ENCODE measurements at places on chromosomes 11 and 22. TPM values are rescaled to one million over a fixed set of nuclear protein-coding genes. Genes with fewer than 3 reads are reported as not detected.

- H3K4me3 ChIP-seq: no peak overlapping the region
- no peaks in the 10 kb centered on the region for H3K36me3 ChIP-seq
- H3K27me3 ChIP-seq: no peaks in the 10 kb centered on the region
- H3K4me1 ChIP-seq: no peaks in the 10 kb centered on the region
- H3K27ac ChIP-seq: no peak overlapping the region
Measured at GRCh38 chr11:80746300-80746699, 1305.5 kb upstream of the TENM4 start.

GRCh38 chr11:7115780-7116179 lies 27.0 kb downstream of the RBMXL2 start:
- peaks cover 13% of the 10 kb centered on the region for H3K4me1 ChIP-seq
- no peak for DNase-seq
- H3K36me3 ChIP-seq: no peaks in the 10 kb centered on the region
- no peak overlapping the region for H3K27ac ChIP-seq
- H3K27me3 ChIP-seq: peaks cover 2% of the 10 kb centered on the region
- no peak overlapping the region for H3K4me3 ChIP-seq

DNA sequence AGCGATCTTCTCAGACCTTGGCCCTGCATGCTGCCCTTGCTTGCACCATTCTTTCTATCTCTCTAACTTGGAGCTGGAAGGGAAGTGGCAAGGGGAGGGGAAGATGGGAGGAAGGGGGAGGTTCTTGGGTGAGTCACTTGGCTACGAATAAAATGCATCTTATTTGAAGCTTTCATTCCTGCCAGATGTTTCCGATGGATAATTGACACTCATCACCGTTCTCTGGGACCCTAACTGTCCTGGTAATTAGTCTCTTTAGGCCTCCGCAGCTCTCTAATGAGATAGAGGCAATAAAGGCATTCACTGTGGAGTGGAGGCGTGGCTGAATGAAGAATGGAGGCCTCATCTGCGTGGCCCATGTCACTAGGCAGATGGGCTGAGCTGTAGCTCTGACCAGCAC lies 960.1 kb downstream of the NTM start:
- no peak overlapping the region for H3K27ac ChIP-seq
- H3K27me3 ChIP-seq: no peaks in the 10 kb centered on the region
- no peak overlapping the region for H3K4me3 ChIP-seq
- DNase-seq: no peak
- H3K36me3 ChIP-seq: peaks cover 10% of the 10 kb centered on the region
- H3K4me1 ChIP-seq: no peaks in the 10 kb centered on the region

DNA sequence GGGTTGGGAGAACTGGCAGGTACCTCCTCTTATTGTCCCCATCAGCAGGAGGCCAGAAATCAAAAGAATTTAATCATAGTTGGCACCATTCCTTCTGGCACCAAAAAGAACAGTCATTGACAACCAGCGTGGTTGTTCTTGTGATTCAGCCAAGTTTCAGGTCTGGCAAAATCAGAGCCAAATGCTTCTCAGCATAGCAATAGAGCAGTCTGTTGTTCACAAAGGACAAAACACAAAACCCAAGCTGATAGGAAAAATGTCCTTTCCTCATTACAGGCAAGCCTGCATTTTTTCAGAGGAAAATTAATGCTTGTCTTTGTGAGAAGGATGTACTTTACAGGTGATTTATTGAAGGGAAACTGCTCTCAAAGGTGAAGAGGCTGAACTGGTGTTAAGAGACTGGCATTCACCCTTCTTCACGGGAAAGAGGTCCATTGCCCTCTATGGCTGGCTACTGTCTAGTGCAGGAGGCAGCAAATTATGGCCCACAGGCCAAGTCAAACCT lies 241.8 kb upstream of the ARHGAP42 start:
- H3K27ac ChIP-seq: no peak overlapping the region
- no peak for DNase-seq
- no peaks in the 10 kb centered on the region for H3K27me3 ChIP-seq
- H3K4me1 ChIP-seq: no peaks in the 10 kb centered on the region
- no peak overlapping the region for H3K4me3 ChIP-seq

GRCh38 chr11:76918941-76919386 lies 58.2 kb downstream of the ACER3 start:
- peak overlapping the region; percentile 18 for H3K4me3 ChIP-seq
- H3K36me3 ChIP-seq: no peaks in the 10 kb centered on the region
- no peak overlapping the region for H3K27ac ChIP-seq
- no peak for DNase-seq
- H3K27me3 ChIP-seq: no peaks in the 10 kb centered on the region

DNA sequence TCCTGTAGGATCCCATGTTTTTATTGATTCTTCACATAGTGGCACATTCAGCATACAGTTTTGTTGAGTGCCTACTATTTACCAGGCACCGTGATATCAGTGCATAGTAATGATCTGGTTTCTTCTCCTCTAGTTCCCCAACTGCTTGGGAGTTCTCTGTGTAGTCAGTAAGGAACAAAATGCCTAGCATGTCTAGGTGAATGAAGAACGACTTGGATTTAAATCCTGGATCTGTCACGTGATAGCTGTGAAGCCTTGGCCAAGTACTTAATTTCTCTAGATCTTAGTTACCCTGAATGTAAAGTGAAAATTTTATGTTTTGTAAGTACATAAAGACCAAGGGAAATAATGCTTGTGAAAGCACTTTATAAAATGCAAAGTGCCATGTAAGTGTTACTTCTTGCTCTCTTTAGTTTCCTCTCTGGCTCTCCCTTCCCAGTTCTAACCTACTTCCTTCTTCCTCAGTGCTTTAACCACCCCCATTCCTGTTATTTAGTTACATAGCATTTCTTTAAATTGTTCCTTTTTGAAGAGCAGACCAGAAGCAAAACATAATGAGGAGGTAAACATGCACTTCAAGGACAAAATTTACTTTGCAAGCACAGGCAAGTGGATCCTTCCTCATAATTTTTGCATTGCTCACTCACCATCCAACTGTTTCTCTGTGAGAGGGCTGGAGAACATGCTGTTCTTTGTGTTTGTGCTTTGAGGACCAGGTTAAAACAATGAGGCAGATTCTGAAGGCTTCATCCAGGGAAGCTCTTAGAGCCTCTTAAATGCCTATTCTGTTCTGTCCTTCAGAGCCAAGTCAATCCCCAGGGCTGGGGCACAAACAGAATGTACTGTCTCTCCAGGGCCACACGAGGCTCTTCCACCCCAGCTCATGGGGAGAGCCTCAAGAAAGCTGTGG lies 353.9 kb upstream of the TENM4 start:
- H3K27me3 ChIP-seq: no peaks in the 10 kb centered on the region
- no peak overlapping the region for H3K27ac ChIP-seq
- no peaks in the 10 kb centered on the region for H3K4me1 ChIP-seq
- DNase-seq: no peak

- peaks cover 54% of the 10 kb centered on the region for H3K36me3 ChIP-seq
- H3K27me3 ChIP-seq: no peaks in the 10 kb centered on the region
- H3K4me3 ChIP-seq: no peak overlapping the region
- no peak overlapping the region for H3K27ac ChIP-seq
- no peak for DNase-seq
Measured at GRCh38 chr22:38741166-38741565, 14.6 kb downstream of the SUN2 start.

BIRC3 gene
- 1.0 TPM for total RNA-seq

TBC1D22A gene
- 29.1 TPM for total RNA-seq

DNA sequence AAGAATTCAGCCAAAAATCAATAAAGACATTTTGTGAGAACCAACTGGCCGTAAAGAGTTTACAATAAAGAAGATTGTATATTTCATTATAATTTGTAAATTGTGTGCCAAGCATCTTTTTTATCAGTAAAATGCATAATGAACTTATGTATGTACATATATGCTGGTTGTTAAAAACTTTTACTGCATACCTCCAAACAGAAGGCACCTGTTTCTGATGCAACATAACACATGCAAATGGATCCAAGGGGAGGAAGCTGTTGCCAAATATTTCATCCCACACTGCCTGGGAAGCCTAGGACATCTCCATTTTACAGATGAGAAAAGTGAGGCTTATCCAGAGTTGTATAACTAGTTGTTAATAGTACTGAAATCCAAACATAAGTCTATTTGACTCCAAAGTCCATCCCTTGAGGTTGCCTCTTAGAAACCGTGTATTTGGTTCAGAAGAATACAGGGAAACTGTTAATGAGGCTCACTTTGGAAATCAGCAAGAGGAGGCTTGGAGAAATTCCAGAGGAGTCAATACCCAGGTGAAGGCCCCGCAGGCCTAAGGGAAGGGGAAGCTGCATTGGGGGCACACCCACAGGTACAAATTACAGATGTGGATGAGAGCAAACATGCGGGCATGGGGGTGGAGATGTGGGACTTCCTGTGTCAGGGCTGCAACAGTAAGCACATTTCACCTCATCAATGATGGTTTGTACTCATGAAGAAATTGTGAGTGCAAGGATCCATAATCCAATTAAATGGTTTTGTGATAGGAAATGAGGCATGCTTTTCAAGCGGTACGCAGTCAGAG lies 51.1 kb downstream of the RCN1 start:
- H3K27ac ChIP-seq: no peak overlapping the region
- H3K4me3 ChIP-seq: no peak overlapping the region
- H3K27me3 ChIP-seq: peaks cover 3% of the 10 kb centered on the region
- H3K36me3 ChIP-seq: no peaks in the 10 kb centered on the region

DNA sequence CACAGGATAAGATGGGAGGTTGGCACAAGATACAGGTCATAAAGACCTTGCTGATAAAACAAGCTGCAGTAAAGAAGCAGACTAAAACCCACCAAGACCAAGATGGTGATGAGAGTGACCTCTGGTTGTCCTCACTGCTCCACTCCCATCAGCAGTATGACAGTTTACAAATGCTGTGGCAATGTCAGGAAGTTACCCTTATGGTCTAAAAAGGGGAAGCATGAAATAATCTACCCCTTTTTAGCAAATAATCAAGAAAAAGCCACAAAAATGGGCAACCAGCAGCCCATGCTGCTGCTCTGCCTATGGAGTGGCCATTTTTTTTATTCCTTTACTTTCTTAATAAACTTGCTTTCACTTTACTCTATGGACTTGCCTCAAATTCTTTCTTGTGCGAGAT lies 8.7 kb upstream of the PIWIL4 start:
- H3K27me3 ChIP-seq: no peaks in the 10 kb centered on the region
- H3K36me3 ChIP-seq: no peaks in the 10 kb centered on the region
- no peak overlapping the region for H3K4me3 ChIP-seq

DNA sequence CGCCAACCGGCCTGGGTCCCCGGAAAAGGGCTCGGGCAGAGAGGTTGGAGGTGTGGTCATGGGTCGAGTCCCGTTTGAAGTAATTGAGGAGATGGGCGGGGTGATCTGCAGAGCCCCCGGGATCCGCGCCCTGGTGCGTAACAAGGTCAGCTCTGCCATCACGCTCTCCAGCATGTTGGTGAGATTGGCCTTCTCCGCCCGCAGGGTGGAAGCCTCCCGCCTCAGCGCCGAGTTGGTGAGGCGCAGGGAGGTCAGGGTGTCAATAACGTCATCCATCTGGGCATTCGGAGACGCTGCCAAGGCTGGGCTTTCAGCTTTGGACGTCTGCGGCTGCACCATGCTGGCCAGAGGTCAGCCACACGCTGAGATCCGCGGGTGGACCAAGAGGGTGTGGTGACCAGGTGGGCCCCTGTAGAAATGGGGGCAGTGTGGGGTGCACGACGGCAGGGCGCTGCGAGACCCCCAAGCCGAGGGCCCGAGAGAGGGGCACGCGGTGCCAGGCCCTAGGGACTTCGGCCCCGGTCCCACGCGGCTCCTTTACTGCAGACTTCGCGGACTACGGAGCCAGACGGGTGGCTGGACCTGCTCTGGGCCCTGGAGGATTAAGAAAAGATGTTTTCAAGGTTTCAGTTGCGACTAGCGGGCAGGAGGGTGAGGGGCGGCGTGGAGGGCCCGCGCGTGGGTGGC lies 672 bp downstream of the RTL6 start:
- H3K4me1 ChIP-seq: peaks cover 24% of the 10 kb centered on the region
- H3K27me3 ChIP-seq: peaks cover 6% of the 10 kb centered on the region
- peak overlapping the region; percentile 78 for H3K4me3 ChIP-seq
- H3K27ac ChIP-seq: peak overlapping the region; percentile 82
- peaks cover 7% of the 10 kb centered on the region for H3K36me3 ChIP-seq

- H3K27me3 ChIP-seq: peaks cover 35% of the 10 kb centered on the region
- H3K27ac ChIP-seq: peak overlapping the region; percentile 98
- H3K36me3 ChIP-seq: peaks cover 7% of the 10 kb centered on the region
- peaks cover 20% of the 10 kb centered on the region for H3K4me1 ChIP-seq
- peak overlapping the region; percentile 100 for H3K4me3 ChIP-seq
- DNase-seq: no peak
Measured at GRCh38 chr11:113773092-113773415, 438 bp downstream of the ZW10 start.

SLC22A8 gene
- not detected for total RNA-seq

DNA sequence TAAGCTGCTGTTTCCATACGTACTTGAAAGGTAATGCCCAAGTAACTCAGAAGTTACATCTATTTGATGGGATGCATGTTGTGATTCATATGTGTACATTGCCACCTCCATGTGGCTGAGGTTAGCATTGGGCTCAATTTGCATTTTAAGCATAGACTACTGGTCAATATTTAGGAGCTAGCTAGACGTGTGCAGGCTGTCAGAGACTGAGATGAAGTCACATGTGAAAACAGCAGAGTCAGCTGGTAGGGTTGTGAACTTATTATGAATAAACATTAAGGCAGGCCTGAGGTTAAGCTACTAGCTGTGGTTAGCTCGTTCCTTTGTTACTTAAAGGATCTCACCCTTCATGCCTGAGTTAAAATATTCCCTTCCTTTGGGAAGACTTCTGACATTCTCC lies 114.5 kb upstream of the MTNR1B start:
- no peaks in the 10 kb centered on the region for H3K27me3 ChIP-seq
- no peak overlapping the region for H3K27ac ChIP-seq
- DNase-seq: no peak

SBF2 gene
- 80.0 TPM for total RNA-seq

B3GAT1 gene
- total RNA-seq: 2.4 TPM

BAIAP2L2 gene
- 0.48 TPM for total RNA-seq

GRCh38 chr22:32627091-32627490 lies 152.5 kb downstream of the FBXO7 start:
- no peak for DNase-seq
- peaks cover 3% of the 10 kb centered on the region for H3K27me3 ChIP-seq
- peaks cover 35% of the 10 kb centered on the region for H3K4me1 ChIP-seq
- H3K4me3 ChIP-seq: no peak overlapping the region

DNA sequence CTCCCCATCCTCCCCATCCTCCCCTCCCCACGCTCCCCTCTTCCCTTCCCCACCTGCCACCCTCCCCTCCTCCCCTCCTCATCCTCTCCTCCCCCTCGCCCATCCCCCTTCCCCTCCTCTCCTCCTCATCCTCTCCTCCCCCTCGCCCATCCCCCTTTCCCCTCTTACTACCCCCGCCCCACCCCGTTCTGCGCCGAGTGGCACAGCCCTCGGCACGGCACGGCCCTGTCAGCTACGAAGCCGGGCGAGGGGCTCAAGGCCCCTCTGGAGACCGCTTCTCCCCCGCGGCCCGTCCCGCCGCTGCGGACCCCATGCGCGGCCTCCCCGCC lies 449.9 kb downstream of the OPCML start:
- H3K4me1 ChIP-seq: no peaks in the 10 kb centered on the region
- no peak for DNase-seq
- H3K4me3 ChIP-seq: no peak overlapping the region
- H3K27ac ChIP-seq: no peak overlapping the region
- no peaks in the 10 kb centered on the region for H3K36me3 ChIP-seq
- H3K27me3 ChIP-seq: peaks cover 60% of the 10 kb centered on the region

Data from osteocyte (in vitro differentiated cells).